ENCODE measurements at places on chromosomes 12 and 14. TPM values are rescaled to one million over a fixed set of nuclear protein-coding genes. Genes with fewer than 3 reads are reported as not detected.

DNA sequence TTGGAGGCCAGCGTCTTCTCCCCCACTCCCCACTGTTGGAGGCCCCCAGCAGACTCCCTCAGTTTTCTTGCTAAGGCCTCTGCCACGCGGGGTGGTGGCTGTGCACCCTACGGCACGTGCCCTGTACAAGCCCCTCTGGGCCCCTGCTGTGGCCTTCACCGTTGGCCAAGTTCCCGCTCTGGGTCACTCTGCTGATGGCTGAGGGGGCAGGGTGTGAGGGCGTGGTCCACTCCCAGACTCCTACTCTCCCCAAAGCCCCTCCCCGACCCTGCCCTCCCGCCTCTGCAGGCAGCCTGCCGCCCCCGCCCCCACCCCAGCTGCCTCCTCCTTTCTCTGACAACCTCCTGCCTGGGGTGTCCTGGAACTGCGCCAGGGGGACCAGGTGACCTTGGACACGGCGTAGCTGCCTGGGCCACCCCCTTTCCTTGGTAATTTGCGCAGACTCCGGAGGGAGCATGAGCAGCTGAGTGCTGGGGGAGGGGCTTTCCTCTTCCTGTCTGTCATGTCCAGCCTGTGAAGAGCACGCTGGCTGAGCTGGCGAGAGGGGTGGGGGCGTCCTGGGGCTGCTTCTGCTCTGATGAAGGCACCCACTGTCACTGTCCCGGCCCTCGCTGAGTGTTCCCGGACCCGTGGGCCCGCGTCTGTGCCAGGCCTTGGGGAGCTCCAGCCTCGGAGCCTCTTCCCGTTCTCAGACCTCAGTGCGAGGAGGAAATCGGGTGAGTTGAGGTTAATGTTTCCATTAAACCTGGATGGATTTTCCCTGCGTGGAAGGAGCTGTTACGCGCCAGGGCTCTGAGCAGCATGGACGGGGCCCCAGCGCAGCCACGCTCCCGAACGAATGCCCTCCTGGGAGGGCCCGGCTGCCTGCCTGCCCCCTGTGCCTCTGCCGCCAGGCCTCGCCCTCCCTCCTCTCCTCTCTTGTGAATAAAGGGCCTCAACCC is 85.0 kb downstream of the KIF26A start:
- H3K36me3 ChIP-seq: no peaks in the 10 kb centered on the region
- H3K27ac ChIP-seq: peak overlapping the region; percentile 91

DNA sequence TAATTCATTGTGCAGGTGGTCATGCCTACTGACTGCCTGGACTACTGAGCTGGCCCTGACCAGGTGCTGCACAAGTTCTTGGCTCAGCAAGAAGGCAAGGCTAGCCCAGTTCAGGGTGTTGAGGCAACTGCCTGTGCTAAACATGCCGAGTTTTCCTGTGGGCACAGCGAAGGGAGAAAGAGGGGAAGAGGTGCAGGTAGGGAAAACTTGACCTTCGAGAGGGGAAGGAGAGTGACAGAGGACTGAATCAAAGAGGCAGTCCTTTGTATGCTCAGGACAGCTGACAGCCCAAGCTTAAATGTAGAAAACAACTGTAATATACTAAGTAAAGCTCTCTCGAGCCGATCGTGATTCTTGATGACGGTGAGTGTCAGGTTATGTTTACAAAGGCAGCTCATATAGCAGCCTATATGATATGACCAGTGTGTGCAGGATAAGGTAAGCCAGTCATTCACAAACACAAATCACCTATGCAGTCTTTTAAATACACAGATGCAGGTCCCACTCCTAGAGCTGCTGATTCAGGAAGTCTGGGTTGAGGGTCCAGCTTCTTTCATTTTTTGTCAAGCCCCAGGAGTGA is 2.6 kb downstream of the IRAK3 start:
- H3K4me1 ChIP-seq: no peaks in the 10 kb centered on the region
- H3K27me3 ChIP-seq: peaks cover 7% of the 10 kb centered on the region
- H3K4me3 ChIP-seq: no peak overlapping the region
- H3K27ac ChIP-seq: no peak overlapping the region
- DNase-seq: no peak

DNA sequence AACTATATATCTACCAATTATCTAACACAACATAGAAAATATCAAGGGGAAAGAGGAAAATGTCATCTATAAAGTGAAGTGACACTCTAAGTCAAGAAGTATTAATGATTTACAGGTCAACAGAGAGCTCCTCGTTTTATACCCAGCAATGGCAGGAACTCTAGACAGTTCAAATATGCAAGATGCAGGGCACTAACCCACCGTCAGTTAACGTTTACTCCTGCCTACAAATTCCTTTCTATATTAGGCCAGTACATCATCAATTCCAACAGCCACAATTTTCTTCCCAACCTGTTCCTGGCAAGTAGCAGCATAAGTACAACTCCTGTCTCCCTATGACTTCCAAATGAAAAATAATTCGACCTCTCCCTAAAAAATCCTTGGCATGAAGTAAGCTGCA is 9.0 kb upstream of the KANSL2 start:
- no peak overlapping the region for H3K27ac ChIP-seq
- H3K27me3 ChIP-seq: no peaks in the 10 kb centered on the region
- no peak overlapping the region for H3K4me3 ChIP-seq

- peaks cover 13% of the 10 kb centered on the region for H3K4me1 ChIP-seq
- no peak for DNase-seq
- H3K27me3 ChIP-seq: no peaks in the 10 kb centered on the region
- peak overlapping the region; percentile 73 for H3K27ac ChIP-seq
- H3K4me3 ChIP-seq: no peak overlapping the region
- no peaks in the 10 kb centered on the region for H3K36me3 ChIP-seq
Observed at GRCh38 chr14:69037790-69038454, 58.8 kb upstream of the ACTN1 start.

GRCh38 chr14:29710015-29710414 is 217.6 kb downstream of the PRKD1 start:
- H3K36me3 ChIP-seq: no peaks in the 10 kb centered on the region
- H3K4me3 ChIP-seq: no peak overlapping the region
- H3K27ac ChIP-seq: no peak overlapping the region
- H3K27me3 ChIP-seq: no peaks in the 10 kb centered on the region

GRCh38 chr14:80607430-80608190 is 333.9 kb downstream of the CEP128 start:
- no peaks in the 10 kb centered on the region for H3K36me3 ChIP-seq
- peak; percentile 27 for DNase-seq
- H3K4me1 ChIP-seq: peaks cover 7% of the 10 kb centered on the region
- no peak overlapping the region for H3K4me3 ChIP-seq
- no peaks in the 10 kb centered on the region for H3K27me3 ChIP-seq

DNA sequence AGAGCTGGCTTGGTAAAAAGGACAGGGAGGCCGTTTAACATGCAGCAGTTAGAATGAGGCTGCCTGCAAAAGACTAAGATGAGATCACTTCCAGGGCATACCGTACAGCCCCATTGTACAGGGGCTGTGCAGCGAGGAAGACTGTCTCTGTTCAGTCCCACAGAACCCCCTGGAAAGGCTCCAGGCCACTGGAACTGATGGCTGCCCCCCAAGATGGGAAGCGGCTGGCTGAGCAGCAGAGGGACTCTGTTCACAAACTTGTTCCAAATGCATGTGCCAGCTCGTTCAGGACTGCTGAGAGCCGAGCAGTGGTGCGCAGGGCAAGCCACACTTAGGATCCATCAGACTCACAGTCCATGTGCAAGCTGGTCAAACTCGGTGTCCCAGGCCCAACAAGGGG is 82.9 kb downstream of the CHGA start:
- no peaks in the 10 kb centered on the region for H3K27me3 ChIP-seq
- peaks cover 16% of the 10 kb centered on the region for H3K4me1 ChIP-seq
- no peak for DNase-seq
- H3K27ac ChIP-seq: no peak overlapping the region
- H3K36me3 ChIP-seq: no peaks in the 10 kb centered on the region

DNA sequence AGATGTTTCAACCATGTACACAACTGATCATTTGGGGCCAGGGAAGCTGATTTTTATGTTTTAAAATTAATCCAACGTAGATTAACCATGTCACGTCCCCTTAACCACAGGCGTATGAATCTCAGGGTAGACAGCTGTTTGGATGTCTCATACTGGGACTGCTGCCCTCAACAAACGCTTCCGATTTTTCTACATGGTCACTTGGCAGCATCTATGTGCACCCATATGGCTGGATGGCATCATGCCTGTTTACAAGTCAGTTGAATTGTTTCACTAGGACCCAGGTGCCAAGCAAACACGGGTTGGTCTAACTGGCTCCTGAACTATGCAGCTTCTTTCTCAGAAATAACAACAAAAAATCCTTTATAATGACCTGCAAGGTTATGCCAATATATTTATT is 393.8 kb downstream of the NPAS3 start:
- no peaks in the 10 kb centered on the region for H3K36me3 ChIP-seq
- H3K4me3 ChIP-seq: no peak overlapping the region
- H3K27me3 ChIP-seq: no peaks in the 10 kb centered on the region
- H3K4me1 ChIP-seq: no peaks in the 10 kb centered on the region

DNA sequence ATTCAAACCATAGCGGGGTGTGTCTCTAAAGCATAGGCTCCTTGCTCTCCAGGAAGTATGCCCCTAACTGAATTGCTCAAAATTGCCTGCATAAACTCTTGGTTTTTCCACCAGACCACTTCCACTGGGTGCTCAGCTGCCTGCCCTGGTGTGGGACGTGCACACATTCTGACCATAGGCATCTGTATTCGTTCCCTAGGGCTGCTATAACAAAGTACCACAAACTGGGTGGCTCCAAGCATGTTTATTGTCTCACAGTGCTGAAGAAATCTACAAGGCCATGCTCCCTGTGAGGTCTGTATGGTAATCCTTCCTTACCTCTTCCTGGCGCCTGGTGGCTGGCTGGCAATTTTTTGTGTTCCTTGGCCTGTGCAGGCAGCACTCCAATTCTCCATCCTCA is 16.4 kb upstream of the GALNT6 start:
- no peaks in the 10 kb centered on the region for H3K27me3 ChIP-seq
- no peak overlapping the region for H3K4me3 ChIP-seq
- peaks cover 17% of the 10 kb centered on the region for H3K4me1 ChIP-seq

GRCh38 chr12:23855813-23856212 is 93.7 kb downstream of the SOX5 start:
- no peak for DNase-seq
- H3K27ac ChIP-seq: no peak overlapping the region
- H3K4me3 ChIP-seq: no peak overlapping the region

DNA sequence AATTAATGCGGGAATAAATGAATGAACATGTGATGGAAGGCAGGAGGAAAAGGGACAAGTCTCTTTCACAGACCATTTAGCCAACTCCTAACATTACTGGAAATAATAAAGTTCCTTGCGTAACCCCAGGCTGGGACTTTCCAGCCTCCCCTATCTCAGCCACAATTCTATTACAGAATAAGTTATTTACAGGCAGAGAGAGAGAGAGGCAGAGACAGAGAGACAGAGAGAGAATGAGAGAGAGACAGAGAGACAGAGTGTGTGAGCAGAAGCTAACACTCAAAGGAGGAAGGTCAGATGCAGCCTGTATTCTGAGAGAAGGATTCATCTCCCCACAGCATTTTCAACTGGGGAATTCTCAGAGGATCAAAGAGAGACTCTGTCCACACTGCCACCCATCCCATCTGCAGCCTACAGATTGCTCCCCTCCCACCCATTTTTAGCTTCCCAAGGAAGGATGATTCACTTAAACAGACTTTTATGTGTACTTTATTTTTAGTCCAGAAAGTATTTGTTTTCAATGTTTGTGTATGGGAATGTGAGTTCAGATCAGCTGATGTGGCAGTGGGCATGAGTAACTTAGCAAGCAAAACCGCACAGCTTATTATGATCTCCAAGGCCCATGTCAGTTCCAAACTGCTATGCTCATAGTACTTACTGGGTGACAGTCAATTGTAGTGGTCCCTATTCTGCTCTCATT is 165.7 kb downstream of the CAND1 start:
- H3K4me3 ChIP-seq: no peak overlapping the region
- peaks cover 27% of the 10 kb centered on the region for H3K4me1 ChIP-seq
- DNase-seq: peak; percentile 66
- no peaks in the 10 kb centered on the region for H3K27me3 ChIP-seq

KLHL33 gene
- total RNA-seq: not detected

PZP gene
- 0.08 TPM for total RNA-seq

OR6C3 gene
- total RNA-seq: not detected

TCL1B gene
- total RNA-seq: 0.50 TPM

LRIG3 gene
- 63.9 TPM for total RNA-seq

TOMM20L gene
- total RNA-seq: not detected
